Osteocyte (in vitro differentiated cells): ENCODE measurements at places on chromosomes 6 and 20. TPM values are rescaled to one million over a fixed set of nuclear protein-coding genes. Genes with fewer than 3 reads are reported as not detected.

GRCh38 chr6:116482780-116483179 is 21.6 kb downstream of the CALHM6 start:
- no peak overlapping the region for H3K4me3 ChIP-seq
- H3K27ac ChIP-seq, result no peak overlapping the region
- DNase-seq, result no peak
- H3K27me3 ChIP-seq, result peaks cover 7% of the 10 kb centered on the region
- H3K36me3 ChIP-seq, result no peaks in the 10 kb centered on the region

Gene ASIP
- total RNA-seq, result not detected in 2 replicates

- no peaks in the 10 kb centered on the region for H3K4me1 ChIP-seq
- no peak for DNase-seq
- no peaks in the 10 kb centered on the region for H3K27me3 ChIP-seq
- H3K4me3 ChIP-seq, result no peak overlapping the region
Measured at GRCh38 chr6:151167034-151167433, 72.7 kb upstream of the AKAP12 start.

DNA sequence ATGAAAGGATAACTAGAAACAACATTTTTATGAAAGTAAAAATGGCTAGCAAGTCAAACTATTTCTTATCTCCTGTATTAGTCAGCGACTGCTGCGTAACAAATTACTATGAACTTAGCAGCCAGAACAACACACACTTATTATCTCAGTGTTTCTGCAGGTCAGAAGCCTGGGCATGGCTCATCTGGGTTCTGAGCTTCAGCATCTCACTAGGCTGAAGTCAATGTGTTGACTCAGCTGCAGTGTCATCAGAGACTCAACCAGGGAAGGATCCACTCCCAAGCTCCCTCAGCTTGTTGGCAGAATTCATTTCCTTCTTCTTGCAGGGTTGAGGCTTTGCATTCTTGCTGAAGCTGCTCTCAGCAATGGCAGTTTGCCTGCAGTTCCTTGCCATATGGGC is 33.2 kb upstream of the IGF2R start:
- no peak overlapping the region for H3K27ac ChIP-seq
- DNase-seq, result peak; percentile 30
- H3K4me3 ChIP-seq, result no peak overlapping the region

DNA sequence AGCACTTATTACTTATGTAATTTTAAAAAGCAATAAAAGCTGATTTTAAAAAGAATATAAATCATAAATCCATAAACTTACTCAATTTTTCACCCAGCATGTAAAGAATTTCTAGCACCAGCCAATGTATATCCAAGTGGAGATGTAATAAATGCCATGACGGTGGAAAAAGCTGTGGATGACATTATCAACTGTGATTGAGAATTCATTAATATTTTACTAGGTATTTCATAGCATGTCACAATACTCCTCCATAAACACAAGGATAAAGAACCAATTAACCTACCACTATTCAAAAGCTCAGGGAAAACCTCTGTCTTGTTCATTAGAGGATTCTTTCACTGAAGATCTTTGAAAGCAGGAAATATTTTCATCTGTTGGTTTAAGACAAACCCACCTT is 13.2 kb downstream of the MMS22L start:
- no peaks in the 10 kb centered on the region for H3K27me3 ChIP-seq
- H3K4me3 ChIP-seq, result no peak overlapping the region

GRCh38 chr6:48990739-48991138 is 472.3 kb downstream of the MMUT start:
- peaks cover 12% of the 10 kb centered on the region for H3K4me1 ChIP-seq
- no peak for DNase-seq
- no peaks in the 10 kb centered on the region for H3K27me3 ChIP-seq
- H3K4me3 ChIP-seq, result no peak overlapping the region
- no peaks in the 10 kb centered on the region for H3K36me3 ChIP-seq

DNA sequence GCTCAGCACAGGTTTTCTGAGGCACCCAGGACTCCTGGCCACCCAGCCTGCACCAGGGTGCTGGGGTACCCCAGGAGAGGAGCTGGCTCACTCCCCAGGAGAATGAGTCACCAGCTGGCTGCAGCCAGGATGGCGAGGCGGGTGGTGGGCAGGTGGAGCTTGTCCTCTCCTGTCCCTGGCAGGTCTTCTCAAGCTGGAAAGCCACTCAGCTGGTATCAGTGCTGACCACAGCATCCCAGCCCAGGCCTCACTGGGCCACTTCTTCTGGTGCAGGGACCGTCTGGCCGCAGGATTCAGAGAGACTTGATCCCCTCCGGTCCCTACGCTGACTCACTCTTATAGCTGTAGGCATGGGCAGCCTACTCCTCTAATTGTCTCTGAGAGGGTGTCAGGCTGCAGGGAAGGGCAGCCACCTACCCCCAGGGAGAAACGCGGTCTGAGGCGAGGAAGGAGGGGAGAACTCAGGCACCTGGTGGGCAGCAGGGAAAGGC is 22.2 kb downstream of the TFEB start:
- peaks cover 33% of the 10 kb centered on the region for H3K4me1 ChIP-seq
- no peak for DNase-seq
- H3K4me3 ChIP-seq, result no peak overlapping the region
- H3K27ac ChIP-seq, result no peak overlapping the region

DNA sequence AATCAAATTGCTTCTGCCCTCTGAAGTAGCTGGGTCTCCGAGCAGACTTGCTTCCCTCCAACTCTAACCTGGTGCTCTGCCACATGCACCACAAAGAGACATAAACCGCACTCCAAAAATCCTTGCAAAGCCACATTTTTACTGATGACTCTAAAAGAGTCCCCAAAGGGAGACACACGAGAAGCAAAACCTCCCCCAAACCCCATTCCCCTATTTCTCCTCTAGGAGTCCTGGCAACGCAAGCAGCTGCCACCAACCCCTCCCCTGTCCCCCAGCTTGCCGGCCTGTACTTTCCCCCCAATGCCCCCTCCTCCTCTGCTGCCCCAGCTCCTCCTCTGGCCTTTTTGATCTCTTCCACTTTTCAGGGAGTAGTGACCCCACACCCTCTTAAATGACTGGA is 180.1 kb upstream of the ARID1B start:
- no peak for DNase-seq
- no peak overlapping the region for H3K4me3 ChIP-seq
- H3K27me3 ChIP-seq, result peaks cover 17% of the 10 kb centered on the region
- no peak overlapping the region for H3K27ac ChIP-seq
- H3K36me3 ChIP-seq, result no peaks in the 10 kb centered on the region
- no peaks in the 10 kb centered on the region for H3K4me1 ChIP-seq

DNA sequence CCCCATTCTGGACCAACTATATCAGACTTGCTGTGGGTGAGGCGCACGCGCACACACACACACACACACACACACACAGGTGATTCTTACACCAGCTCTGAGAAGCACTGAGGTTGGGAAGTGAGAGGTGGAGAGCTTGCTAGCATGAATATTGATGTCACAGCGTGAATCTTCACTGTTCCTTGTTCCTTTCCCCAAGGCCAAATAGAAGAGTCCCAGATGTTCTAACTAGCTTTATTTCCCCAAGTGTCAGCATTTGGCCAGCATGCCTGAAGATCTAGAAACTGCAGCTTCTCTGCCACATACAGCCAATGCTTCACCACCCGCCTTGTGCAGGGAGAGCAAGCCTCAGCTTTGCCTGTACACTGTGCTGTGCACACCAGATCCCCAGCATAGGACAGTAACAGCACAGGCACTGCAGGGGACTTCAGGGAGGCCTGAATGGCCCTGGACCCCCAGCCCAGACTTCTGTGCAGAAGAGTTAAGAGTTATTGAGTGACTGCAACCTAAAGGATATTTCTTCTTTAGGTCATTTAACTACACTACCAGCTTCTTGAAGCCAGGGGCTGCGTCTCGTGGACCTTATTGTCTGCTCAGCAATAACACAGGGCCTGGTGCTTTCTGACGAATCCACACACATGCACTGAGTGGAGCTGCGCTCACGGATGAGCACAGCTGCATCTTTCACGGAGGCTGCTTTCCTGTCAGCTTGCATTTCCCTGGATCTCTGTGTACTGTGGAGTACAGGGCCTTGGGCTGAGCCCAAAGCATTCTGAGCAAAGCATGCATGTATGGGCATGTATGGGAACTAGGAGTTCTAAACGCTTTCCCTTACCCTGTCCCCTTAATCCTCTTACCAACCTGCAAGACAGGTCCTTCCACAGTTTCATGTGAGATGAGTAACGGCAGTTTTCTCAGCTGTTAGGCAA is 13.9 kb upstream of the CD93 start:
- no peak overlapping the region for H3K4me3 ChIP-seq
- no peak for DNase-seq
- no peaks in the 10 kb centered on the region for H3K36me3 ChIP-seq
- H3K27ac ChIP-seq, result no peak overlapping the region

- no peaks in the 10 kb centered on the region for H3K4me1 ChIP-seq
- DNase-seq, result no peak
- no peak overlapping the region for H3K27ac ChIP-seq
- peaks cover 11% of the 10 kb centered on the region for H3K36me3 ChIP-seq
Measured at GRCh38 chr6:161138543-161139303, 135.1 kb downstream of the AGPAT4 start.
